ENCODE measurements at places on chromosomes 3 and 15.
A peak's percentile ranks its signal among the peaks of the same experiment; 100 is the strongest.

DNA sequence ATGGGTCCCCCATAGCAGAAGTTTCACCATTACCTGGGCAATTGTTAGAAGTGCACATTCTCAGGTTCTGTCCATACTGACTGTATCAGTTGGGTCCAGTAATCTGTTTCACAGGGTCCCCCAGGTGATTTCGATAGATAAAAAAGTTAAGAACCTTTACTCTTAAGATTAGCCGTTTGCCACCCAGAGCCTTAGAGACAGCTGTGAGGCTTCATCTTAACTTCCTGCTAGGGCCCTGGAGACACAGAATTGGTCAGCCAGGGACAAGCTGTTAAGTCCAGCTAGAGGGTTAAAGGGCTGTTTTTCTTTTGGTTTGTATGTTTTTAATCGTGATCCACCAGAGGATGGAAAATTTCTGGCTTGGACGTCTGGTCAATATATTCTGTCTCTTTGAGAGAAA lies 6.7 kb downstream of the FAM162A start:
- no peak for DNase-seq

DNA sequence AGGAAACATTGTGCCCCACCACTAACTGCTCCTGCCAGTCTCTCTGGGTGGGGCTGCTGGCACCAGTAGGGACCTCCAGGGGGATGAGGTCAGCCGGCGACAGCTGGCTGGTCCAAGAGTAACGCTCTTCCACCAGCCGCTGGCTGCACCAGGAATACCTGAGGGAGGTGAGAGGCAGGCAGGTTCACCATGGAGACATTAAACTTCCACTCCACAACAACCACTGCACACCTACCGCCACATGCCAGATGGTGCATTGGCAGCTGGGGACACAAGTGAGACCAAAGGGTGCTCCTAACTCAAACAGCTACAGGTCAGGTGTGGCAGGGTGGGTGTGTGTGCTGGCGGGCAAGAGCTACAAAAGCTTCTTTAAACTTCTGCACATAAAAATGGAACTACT lies 4.5 kb downstream of the POLG start:
- no peak for DNase-seq

GRCh38 chr3:189851682-189852081 lies 220.5 kb downstream of the TP63 start:
- DNase-seq: no peak

- DNase-seq: no peak
These were observed 101.9 kb upstream of the ICE2 start for GRCh38 chr15:60580650-60581376.

- no peak for DNase-seq
These were observed 28.6 kb downstream of the TRAK1 start for GRCh38 chr3:42119561-42120355.

DNA sequence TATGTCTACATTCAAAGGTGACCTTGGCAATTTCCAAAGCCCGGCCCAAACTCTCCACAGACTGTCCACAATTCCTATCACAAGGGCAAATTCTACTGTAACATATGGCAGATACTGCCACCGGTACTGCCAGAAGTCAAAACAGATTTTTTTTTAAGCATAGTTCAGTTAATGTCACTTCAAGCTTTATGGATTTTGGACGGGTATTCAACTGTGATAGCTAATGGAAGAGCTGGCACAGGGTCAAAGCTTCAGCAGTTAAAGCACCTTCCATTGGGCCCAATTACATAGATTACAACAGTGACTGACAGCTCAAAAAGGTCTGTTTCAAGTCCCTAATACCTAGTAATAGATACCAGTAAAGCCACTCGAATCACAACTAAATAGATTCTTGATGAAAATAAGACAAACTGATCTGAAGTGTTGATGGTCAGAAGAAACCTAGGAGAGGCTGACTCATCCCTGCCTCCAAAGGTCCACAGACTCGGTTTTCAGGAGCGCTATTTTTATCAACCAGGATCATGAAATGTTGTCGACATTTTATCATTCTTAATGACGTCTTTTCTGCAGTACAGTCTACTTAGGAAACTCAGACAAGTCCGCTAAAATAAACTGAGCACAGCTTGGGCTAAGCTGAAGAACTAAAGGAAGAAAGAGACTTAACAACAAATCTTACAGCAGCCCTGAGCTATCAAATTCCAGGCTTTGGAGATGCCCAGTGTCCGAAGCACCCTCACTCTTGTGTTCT lies 38.7 kb downstream of the ANXA2 start:
- DNase-seq: no peak

- no peak for DNase-seq
These were observed 127.2 kb downstream of the CD47 start for GRCh38 chr3:107963581-107963980.

DNA sequence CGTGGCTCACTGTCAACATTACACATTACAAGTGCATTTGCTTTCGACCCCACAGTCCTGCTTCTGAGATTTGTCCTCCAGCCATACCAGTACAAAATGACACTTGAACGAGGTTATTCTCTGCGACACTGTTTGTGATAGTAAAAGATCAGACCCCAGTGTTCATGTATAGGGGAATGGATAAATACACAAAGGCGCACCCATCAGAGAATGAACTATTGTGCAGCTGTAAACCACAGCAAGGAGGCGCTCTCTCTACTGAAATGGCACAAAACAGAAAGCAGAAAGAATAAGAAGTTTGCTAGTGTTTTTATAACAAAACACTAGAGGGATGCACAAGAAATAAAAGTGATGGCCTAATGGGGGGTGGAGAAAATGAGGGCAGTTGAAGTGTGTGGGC lies 4.9 kb upstream of the CHSY1 start:
- no peak for DNase-seq

GRCh38 chr15:57019496-57020160 lies 101.2 kb downstream of the TCF12 start:
- no peak for DNase-seq

DNA sequence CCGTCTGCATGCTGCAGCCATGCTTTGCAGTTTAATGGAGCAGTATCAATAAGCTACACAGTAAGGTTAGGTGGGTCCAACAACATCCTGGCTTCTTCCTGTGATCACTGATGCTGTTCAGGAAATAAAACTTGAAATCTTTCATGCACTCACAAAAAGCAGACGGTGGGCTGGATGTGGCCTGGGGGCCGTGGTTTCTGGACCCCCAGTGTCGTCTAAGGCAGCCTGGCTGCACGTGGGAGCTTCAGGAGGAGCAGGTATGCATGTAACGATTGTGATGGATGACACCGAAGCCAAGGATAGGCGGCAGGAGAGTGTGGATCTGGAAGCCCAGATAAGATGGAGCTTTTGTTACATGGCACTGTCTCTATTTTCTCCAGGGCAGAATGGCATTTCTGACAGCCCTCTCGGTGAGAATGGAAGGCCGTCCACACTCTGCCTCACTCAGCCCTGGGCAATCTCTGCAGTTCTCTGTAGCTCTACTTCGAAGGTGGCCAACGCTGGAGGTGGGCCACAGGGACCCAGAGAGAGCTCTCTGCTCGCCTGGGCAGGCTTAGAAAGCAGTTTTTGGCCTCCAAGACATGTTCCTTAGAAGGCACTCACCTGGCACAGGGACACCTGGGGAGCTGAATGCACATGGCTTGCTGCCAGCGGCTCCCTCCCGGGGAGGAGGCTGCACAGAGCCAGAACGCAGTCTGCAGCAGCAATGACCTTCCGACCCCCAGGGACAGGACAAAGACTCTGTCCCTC lies 46.4 kb upstream of the IQSEC1 start:
- no peak for DNase-seq

DNA sequence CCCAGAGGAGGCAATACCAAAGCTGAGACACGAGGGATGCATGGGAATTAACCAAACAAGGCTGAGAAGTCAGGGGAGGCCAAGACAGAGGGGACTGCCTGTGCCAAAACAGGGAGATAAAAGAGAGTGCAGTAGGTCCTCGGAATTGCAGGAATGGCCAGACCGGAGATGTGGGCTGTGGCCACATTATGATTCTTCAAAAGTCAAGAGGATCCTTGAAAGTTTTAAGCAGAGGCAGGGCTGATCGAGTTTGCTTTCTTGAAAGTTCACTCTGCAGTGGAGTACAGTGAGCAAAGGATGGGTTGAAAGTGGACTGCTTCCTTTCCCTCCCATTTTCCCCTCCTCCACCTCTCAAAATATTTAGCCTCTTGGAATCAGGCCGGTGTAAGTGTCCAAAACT lies 73.9 kb upstream of the ADAMTS9 start:
- DNase-seq: no peak

DNA sequence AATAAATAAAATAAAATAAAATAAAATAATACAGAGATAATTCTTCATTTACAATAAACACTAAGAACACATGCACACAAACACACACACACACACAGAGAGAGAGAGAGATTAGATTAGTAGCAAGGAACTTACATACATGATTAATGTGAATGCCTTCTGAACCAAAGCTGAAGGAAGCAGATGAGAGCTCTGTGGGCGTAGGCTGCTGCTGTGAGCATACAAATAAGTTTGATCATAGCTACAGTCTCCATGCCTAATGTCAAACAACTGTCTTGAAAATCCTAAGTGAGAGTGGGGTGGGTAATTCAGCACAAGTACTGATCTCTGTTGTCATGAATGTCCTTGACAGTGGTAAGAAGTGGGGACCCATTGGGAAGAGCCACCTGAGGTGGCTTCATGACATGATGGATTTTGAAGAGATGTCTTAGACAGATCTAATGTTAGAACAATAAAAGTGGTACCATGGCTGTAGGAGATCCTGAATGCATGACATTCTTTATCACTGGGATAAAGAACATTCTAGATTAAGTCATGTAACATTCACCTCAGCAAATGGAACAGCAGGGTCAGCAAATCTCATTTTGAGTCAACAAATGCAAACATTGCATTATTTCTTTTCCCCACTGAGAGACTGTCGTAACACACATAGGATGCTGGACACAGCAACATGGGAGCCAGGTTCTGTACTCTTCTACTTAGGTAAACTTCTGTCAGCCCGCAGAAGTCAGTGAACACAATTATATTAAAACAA lies 46.2 kb downstream of the CHL1 start:
- no peak for DNase-seq

DNA sequence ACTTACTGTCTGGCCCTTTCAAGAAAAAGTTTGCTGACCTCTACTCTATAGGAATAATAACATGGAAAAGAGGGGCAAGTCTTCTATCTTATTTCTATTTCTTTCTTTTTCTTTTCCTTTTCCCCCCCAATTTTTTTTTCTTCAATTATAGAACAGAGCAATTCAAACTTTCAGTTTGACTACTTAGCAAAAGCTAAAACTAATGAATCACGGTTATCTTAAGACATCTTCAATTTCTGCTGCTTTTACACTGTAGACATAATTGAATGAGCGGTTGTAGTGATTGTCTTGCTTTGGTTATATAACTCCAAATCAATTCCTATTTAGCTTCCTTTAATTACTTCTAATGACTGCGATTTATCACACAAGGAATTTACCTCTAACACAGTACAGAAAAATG lies 74.3 kb upstream of the P2RY1 start:
- no peak for DNase-seq

DNA sequence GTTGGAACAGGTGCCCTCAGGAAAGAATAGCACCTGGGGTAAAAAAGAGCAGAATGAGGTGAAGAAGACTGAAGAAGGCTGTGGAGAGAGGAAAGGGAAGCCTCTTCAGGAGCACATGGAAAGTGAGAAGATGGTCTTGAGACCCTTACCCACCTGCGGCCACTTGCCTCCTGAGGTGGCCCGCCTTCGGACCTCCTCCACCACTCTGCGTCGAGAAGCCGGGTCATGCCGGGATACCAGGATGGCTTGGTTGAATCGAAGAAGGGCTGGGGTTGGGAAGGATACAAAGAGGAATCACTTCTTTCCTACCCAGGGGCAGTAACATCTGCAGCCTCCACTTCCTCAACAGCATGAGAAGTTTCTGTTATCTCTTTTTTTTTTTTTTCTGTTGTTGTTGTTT lies 3.0 kb downstream of the LPCAT4 start:
- no peak for DNase-seq

- no peak for DNase-seq
These were observed 14.8 kb upstream of the TMPRSS7 start for GRCh38 chr3:112019716-112020115.

DNA sequence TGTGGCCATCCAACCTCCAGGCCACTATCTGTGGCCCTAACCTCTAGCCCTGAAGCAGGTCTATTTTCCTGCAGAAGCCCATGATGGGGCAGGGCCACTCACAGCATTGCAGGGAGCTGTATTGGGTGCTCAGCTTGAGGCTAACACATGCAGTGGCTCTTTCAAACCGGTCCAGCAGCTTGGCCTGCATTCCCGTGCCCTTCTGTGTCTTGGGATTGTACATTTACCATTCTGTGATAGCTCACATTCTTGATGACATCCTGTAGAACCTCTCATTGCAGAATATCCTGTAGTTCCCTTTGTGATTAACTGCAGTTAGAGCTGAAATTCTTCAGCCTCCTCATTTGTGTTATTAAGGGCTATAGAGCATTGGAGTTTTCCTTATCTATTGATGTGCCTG lies 60.8 kb upstream of the ANKRD34C start:
- DNase-seq: no peak

- DNase-seq: no peak
These were observed 374.9 kb upstream of the LRRC3B start for GRCh38 chr3:26247712-26248111.

DNA sequence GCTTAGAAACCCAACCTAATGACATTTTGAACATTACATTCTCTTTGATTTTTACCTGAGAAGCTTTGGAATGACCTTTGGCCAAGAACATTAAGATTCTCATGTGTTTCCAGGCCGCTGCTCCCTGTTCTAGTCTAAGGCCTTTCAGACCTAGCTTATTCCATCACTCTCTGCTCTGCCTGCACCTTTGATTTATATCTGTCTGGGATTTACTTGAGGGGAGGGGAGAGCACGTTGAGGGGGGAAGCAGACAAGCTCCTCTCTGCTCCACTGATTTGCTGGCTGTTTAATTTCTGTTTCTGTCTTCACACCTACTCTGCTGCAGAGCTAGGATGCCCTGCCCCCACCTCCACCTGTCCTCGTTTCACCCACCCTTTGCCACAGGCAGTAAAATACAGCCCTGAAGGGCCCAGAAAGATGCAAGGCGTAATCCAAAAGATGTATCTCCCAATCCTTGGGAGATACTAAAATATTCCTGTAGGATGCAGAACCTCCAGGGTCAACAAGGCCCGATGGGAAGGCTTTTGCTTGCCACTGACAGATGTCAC lies 429.8 kb downstream of the EPHB1 start:
- no peak for DNase-seq

- no peak for DNase-seq
These were observed 32.5 kb downstream of the CHAC1 start for GRCh38 chr15:40985541-40986330.

DNA sequence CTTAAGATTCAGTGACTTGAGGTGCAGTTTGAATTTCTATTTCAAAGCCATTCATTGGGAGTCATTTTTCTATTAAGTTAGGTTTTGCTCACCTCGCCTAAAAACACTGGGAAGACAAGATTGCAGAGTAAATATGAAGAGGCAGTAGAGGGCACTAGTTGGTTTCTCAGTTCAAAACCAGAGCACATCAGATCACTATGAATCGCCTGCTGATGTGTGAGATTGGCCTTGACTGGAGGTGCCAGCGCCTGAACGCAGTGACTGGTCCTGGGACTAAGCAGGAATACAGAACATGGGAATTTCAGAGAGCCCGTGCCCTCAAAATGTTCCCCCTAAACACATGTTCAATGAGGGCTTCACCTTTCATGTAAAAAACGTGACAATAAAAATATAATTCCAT lies 229.0 kb downstream of the ITPR1 start:
- DNase-seq: peak; percentile 47
